ENCODE measurements at places on chromosomes 3 and 15.

GRCh38 chr3:124747111-124747981, 17.1 kb downstream of the UMPS start:
- no peak for DNase-seq

DNA sequence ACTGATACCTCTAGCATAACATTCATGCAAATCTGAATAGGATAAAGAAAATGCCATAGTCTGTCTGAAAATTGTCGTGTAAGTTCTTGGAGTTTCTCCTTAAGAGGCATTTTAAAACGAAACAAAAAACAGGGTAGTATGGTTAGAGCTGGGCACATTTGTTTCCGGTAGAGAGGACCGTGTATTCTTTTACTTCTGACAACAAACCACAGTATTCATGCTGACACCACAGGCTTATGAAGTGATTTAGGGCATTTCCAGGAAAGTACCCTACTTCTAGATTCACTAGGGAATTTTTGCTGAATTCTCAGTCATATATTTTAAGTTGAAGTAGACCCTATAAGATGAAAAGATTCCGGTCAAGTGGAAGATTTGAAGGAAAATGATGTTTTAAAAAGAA, 541.3 kb downstream of the UNC13C start:
- DNase-seq = no peak

- no peak for DNase-seq
Observed at GRCh38 chr3:179842061-179842460, 189.2 kb downstream of the USP13 start.

DNA sequence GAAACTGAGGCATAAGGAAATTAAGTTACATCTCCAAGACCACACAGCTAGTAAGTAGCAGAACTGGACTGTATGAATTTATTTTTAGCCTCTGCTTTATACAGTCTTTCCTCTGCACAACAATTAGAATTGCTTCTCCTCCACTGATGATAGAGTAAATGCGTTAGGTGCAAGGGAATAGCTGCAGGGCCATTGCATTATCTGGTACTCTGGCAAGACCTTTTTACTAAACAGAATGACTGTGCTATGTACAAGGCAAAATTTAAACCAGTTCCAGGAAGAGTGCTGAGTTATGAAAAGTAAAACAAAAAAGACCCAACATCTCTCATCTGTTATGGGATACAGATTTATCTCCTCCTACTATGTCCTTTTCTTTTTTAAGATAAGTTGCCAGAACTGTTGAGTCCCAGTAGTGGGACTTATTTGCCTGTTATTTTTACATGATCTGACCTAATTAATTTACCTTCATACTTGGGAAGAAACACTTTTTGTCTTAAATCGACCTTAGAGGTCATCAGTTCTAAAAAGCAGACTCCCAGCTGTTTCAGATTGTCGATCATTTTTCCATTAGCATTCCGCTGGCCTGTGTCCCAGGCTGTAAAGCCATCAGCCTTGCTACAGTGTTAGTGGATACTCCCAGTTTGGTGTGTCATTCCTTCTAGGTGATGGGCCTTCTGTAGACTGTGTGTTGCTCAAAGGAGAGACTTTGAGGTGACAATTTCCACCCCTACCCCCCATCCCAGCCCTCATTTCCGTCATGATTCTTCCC, 147.5 kb upstream of the NUDT16 start:
- DNase-seq = no peak

DNA sequence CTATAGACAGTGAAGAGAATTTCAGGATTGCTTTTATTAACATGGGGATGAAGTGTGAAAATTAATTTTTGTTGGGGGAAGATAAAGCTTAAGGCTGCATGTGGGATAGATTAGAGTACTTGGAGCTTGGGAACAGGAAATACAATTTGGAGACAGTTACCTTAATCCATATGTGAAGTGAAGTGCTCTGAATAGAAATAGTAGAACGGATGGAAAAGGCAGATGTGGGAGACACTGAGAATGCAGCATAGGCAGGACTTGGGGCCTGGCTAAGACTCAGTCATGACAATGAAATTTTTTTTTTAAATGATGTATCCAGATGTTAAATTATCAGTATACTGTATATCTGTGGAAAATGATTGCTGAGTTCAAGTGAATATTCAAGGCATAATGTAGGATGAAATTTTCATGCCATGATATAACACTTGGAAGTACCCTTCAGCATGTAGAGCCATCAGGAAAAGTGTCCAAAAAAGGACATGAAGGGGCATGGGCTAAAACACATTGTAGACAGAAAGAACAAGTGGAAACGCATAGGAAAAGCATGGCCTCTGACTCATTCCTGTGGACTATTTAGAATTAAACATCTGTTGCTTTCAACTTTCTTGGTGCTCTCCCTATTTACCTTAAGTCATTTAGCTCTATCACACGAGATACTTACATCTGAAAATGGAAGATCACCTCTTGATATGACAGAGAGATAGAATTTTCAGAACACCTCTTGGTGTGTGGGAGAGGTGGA, 134.8 kb downstream of the RBMS3 start:
- DNase-seq = no peak

Data from CD4-positive, alpha-beta T cell treated with Interleukin-17A for 4 hours (primary cell).